Activated T-helper 9 cell treated with anti-CD3 and anti-CD28 coated beads, Interleukin-2, amount 50 U/mL, for 16 hours (primary cell): ENCODE measurements at places on chromosomes 3 and 15.

- DNase-seq: no peak
These were observed 4.7 kb downstream of the PATL2 start for GRCh38 chr15:44706401-44706800.

GRCh38 chr15:59555696-59556095 is 55.9 kb upstream of the GCNT3 start:
- no peak for DNase-seq

GRCh38 chr3:190338717-190339116 is 16.5 kb upstream of the CLDN1 start:
- no peak for DNase-seq

DNA sequence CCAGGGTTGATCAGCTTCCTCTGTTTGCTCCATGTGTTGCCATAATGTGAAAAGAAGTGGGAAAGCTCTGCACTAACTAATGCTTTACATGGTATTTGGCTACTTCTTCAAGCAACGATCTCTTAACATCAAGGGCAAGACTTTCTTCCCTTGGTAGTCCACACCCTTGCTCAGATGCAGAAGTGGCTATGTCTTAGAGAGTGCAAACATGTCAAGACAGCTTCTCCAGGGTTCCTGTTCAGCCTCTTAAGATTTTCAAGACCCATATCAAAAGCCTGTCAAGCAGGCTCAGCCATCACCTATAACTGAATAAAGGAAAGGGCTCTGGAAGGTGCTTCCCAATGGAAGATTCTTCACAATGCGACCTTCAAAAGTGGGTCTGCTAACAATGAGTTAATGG is 64.8 kb upstream of the CSTA start:
- DNase-seq: no peak

DNA sequence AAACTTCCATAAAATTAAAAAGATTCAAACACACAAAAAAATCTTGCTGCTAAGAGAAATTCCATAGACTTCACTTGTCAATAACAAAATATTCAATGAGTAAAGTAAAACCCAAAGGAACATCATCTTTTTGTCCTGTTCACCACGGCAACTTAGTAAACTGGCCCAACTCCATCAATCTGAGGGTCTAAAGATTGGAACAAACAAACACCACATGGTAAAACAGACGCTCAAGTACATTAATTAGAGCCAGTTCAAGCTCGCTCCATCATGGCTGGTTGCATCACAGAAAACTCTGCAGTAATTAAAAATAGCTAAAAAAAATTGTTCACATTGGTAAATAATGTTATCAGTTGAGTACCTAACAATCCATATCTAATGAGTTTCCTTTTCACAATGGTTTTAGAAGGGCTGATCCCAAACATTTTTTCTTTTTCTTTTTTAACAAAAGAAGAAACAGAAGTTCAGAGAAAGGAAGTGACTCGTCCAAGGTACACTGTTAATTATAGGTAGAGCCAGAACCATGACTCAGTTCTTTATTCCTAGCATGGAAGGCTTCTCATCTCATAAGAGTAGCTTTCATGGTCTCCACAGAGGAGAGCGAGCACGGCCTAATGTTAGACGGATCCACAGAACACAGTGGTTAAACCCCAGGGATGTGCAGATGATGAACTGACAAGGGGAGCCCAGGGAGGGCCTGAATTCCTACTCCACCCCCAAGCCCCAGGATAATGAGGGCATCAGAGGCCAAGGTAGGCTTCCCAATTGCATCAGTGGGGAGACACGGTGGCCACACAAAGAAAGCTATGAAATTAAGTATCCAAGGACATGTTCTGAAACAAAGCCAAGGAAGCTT is 79.2 kb upstream of the ARHGEF3 start:
- DNase-seq: no peak

GRCh38 chr3:18830087-18830486 is 318.2 kb upstream of the KCNH8 start:
- no peak for DNase-seq

DNA sequence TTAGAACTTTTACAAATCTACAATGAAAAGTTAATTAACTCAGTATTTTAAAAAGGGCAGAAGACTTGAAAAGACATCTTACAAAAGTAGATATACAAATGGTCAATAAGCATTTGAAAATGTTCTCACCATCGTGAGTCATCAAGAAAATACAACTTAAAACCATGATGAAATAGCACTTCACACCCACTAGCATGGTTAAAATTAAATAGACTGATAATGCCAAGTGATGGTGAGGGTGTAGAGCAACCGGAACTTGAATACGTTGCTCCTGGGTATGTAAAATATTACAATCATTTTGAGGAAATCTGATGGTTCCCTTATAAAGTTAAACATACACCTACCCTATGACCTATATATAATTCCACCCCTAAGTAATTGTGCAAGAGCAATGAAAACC is 319.8 kb upstream of the UMPS start:
- DNase-seq: no peak

DNA sequence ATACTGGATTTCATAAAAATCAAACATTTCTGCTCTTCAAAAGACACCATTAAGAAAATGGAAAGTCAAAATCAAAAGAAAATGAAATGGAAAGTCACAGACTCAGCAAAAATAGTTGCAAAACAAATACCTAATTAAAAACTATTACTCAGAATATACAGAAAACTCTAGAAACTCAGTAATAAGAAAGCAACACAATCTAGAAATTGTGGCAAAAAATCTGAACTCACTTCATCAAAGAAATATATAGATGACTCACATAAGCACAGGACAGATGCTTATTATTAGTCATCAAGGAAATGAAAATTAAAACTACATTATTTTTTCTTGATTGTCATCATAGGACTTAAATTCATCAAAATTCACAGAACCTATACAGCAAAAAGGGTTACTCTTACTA is 430.0 kb downstream of the SHQ1 start:
- DNase-seq: no peak

GRCh38 chr3:128942161-128942952 is 51.5 kb downstream of the CFAP92 start:
- no peak for DNase-seq

GRCh38 chr3:120114981-120115380 is 20.7 kb upstream of the GSK3B start:
- DNase-seq: no peak

DNA sequence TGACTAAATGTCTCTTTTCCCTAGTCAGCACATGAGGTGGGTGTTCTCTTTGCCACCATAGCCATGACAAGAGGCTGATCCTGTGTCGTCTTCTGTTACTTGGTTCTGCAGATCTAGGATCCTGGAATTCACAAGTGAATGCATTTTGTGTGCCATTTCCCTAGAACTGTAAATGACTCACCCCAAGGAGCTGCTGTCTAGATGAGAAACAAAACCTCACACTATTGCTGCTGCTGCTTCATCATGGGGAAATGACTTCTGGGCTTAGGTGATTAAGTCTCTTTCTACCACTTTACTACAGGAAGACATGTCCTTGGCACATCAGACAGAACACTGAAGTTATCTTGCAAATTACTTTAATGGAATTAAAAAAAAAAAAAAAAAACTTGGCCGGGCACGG is 54.9 kb downstream of the SLCO3A1 start:
- DNase-seq: no peak

DNA sequence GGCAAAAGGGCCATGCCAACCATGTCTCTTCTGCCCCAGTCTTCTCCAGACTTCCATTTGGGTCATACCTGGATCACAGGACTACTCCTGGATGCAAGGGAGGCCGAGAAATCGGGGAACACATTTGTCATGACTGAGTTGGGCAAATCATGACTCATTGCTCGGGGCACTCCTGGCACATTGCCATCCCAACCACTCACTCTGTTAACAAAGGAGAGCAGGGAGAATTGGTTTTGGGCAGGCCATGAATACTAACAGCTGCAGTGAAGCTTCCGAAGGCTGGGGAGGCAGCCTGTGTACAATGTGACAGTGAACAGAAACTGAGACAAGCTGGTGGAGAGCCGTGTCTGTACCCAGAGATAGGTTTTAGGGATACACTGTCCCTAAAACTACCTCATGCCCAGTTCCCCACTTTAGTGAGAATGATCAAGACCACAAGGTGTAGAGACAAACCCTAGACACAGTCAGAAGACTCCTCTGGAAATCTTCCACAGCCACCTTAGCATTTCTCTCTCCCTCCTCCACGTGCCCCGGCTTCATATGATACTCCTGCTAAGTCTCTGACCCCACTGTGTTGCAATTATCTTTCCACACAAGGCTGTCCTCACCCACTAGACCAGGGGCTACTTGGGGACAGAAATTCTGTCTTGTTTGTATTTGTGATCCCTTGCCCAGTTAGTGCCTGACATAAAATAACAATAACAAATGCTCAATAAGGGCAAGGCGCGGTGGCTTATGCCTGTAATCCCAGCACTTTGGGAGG is 10.5 kb upstream of the BUB1B start:
- DNase-seq: no peak

DNA sequence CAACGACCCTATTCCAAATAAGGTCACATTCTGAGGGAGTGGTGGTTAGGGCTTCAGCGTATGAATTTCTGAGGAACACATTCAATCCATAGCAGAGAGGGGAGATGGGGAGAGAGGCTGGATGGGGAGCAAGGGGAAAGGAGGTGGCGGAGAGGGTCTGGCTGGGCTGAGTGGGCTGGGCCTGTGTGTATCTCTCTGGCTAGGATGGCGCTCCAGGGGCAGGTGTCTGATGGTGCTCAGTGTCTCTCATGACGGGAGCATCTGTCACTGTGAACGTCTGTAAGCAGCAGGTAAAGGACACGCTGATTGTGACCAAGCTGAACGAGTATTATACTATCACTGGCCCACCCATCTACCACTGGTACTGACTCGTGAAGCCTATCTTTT is 159.6 kb downstream of the XXYLT1 start:
- DNase-seq: no peak

DNA sequence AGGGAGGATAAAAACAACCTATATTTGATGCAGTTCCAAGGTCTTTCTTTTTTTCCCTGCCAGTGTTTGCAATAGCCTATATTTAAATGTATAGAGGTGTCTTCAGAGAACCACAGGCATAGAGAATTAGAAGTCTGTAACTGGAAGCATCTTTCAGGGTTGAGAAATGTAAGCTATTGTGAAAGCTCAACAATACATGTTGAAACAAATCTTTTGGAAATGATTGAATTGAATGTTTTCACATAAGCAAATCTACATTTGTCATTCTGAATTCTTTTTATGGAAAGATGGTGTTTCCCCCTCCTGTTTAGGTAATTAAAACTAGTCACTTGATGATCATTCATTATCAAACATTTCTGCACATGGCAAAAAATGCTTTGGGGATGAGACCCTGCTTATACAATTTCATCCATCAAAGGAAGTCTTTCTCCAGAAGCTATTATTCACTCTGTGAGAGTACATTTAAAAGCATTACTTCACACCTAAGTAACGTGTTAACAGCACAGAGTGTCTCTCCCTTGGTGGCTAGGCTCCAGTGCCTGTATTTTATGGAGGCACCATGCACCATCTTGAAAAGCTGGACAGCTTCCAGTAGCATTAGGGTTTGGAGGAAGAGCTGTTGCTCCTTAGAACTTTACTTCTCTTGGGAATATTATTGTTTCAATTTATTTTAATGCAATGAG is 406.2 kb downstream of the LSAMP start:
- no peak for DNase-seq

- no peak for DNase-seq
These were observed 44.6 kb upstream of the NEDD4 start for GRCh38 chr15:56038015-56038414.

DNA sequence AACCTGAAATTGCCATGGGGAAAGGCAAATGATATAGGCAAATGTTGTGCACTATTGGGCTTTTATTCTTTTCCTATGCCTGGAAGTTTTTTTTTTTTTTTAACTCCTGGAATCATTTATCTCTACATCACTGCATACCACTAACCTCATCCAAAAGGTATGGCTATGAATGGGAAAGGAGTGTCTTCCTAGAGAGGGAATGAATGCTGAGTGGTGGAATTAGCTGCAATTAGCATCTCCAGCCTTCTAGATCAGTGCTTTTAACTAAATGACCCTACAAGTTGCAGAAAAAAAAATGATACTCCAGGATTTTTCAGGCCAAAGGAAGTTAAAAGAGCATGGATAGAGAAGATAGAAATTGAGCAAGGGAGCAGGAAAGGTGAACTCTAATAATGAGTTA is 429.8 kb upstream of the PDZRN3 start:
- DNase-seq: no peak

DNA sequence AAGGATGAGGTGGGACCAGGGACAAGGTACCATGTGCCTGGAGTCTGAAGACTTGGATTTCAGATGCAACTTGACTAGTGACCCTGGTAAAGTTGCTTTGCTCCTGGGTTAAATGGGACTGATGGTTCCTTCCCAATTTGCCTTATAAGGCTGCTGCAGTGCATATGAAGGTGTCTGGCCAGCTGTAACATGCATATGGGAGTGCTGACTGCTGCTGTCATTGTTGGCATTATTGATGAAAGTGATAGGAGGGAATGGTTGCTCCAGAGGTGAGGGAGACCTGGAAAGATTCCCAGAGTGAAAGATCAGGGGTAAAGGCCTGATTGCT is 20.5 kb downstream of the CYP8B1 start:
- no peak for DNase-seq

- DNase-seq: no peak
These were observed 777.7 kb downstream of the GBE1 start for GRCh38 chr3:80983753-80984152.

DNA sequence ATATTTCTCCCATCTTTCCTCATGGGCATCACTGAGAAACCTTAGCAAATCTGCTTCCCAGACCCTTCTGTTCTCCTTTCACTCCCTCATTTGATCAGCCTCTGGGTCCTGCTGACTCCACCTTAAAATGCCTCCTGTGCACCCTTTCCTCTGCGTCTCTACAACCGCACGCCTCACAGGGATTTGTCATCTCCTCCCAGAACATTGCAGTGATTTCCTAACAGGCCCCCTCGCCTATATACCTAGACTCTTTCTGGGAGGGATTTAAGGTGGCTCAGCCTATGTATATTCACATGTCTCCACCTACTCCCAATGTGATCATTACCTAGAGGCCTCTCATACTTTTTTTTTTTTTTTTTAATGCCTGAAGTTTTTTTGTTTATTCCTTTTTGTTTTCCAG is 69.2 kb downstream of the LIPC start:
- no peak for DNase-seq

DNA sequence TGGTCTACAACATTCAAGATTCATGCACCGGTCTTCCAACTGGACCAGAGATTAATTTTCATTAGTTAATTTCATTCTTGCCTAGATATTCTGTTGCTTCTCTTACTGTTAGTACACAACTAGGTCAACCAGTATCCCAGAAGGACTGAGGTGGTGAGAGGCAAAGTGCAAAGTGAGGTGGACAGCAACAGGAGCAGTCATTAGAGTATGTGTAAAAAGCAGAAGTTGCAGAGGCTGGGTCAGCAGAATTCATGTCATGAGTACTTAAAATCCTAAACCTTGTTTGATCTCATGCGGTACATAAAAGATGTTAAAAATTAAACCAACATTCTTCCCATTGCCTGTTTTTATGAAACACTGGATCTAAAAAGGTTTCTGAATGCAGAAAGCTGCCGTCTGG is 46.7 kb downstream of the PARP14 start:
- no peak for DNase-seq

- no peak for DNase-seq
These were observed 27.3 kb downstream of the RNU5B-1 start for GRCh38 chr15:65331811-65332210.

DNA sequence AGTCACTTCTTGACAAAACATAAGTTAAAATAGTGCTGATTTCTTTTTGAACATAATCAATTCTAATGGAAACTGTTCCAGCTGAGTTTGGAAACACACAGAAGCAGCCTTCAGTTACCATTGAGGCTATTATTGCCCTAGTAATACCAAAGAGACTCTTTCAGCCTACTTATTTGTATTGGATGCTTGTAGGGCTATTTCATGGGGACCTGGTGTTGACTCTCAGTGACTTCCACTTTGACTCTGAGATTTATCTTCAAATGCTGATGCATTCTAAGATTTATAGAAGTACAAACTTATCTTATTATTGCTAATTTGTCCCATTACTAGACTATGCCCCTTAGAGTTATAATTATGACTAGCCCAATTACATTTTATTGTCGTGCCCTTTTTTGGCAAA is 67.4 kb downstream of the CMSS1 start:
- no peak for DNase-seq
